ENCODE measurements at places on chromosomes 1 and 21. TPM values are rescaled to one million over a fixed set of nuclear protein-coding genes. Genes with fewer than 3 reads are reported as not detected.

- H3K36me3 ChIP-seq, result no peaks in the 10 kb centered on the region
- no peak overlapping the region for H3K27ac ChIP-seq
- DNase-seq, result no peak
- H3K27me3 ChIP-seq, result no peaks in the 10 kb centered on the region
Observed at GRCh38 chr21:35368326-35368725, 319.2 kb upstream of the RUNX1 start.

GRCh38 chr1:28416509-28417194 lies 47.1 kb downstream of the PHACTR4 start:
- H3K4me3 ChIP-seq, result no peak overlapping the region
- DNase-seq, result no peak
- H3K36me3 ChIP-seq, result peaks cover 4% of the 10 kb centered on the region
- H3K27me3 ChIP-seq, result no peaks in the 10 kb centered on the region
- peaks cover 29% of the 10 kb centered on the region for H3K4me1 ChIP-seq

GRCh38 chr1:31744165-31744888 lies 19.8 kb downstream of the ADGRB2 start:
- no peak overlapping the region for H3K27ac ChIP-seq
- H3K27me3 ChIP-seq, result peaks cover 17% of the 10 kb centered on the region
- no peak overlapping the region for H3K4me3 ChIP-seq
- peaks cover 29% of the 10 kb centered on the region for H3K4me1 ChIP-seq
- no peak for DNase-seq

F5 gene
- total RNA-seq, result 6.0 TPM

DNA sequence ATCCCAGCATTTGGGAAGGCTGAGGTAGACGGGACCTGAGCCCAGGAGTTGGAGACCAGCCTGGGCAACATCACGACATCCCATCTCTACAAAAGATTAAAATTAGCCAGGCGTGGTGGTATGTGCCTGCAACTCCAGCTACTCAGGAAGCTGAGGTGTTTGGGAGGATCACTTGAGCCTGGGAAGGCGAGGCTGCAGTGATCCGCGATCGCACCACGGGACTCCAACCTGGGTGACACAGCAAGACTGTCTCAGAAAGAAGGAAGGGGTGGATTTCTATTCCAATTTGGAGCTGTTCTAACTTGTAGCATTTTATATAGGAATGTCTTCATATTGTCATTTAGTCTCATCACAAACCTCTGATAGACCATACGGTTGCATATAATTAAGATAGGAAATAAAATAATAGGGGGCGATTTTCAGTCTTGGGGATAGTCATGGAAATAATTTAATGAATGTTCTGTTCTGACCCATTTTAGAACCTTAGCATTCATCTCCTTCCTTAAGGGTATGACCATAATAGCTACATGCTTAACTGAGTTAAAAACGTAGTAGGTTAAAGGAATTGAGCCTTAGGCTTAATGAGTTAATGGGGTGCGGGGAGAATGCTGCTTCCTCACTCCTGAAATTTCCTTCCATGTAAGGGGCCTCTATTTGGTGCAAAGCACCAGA lies 93.1 kb downstream of the ADCY10 start:
- DNase-seq, result no peak
- H3K27me3 ChIP-seq, result no peaks in the 10 kb centered on the region
- peaks cover 2% of the 10 kb centered on the region for H3K36me3 ChIP-seq

GRCh38 chr1:72851597-72851996 lies 569.3 kb upstream of the NEGR1 start:
- H3K36me3 ChIP-seq, result no peaks in the 10 kb centered on the region
- H3K4me3 ChIP-seq, result no peak overlapping the region
- no peak for DNase-seq
- no peak overlapping the region for H3K27ac ChIP-seq
- H3K4me1 ChIP-seq, result peaks cover 8% of the 10 kb centered on the region
- no peaks in the 10 kb centered on the region for H3K27me3 ChIP-seq

DNA sequence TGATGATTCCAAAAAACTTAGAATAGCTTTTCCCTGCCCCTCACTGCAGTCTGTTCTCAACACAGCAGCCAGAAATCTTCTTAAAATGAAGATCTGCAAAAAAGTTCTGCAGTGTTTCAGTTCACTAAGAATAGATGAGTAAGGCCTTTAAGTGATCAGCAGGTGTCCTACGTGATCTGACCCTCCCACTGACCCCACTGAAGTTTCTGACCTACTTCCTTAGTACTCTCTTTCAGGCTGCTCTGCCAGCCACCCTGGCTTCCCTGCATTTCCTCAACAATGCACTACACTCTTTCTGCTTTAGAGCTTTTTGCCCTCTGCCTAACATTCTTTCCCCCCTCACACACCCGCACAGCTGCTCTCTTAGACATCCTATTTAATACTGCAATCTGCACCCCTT lies 182.5 kb downstream of the AKT3 start:
- H3K27me3 ChIP-seq, result no peaks in the 10 kb centered on the region
- H3K4me1 ChIP-seq, result peaks cover 8% of the 10 kb centered on the region
- H3K27ac ChIP-seq, result no peak overlapping the region
- peaks cover 15% of the 10 kb centered on the region for H3K36me3 ChIP-seq

- no peak overlapping the region for H3K27ac ChIP-seq
- peaks cover 8% of the 10 kb centered on the region for H3K4me1 ChIP-seq
- no peak overlapping the region for H3K4me3 ChIP-seq
- H3K27me3 ChIP-seq, result peaks cover 5% of the 10 kb centered on the region
Observed at GRCh38 chr1:21626921-21627339, 42.2 kb downstream of the RAP1GAP start.

- no peaks in the 10 kb centered on the region for H3K4me1 ChIP-seq
- H3K4me3 ChIP-seq, result peak overlapping the region; percentile 65
- DNase-seq, result no peak
- peaks cover 53% of the 10 kb centered on the region for H3K36me3 ChIP-seq
Observed at GRCh38 chr21:32347977-32348376, 44.8 kb downstream of the URB1 start.

- H3K27me3 ChIP-seq, result no peaks in the 10 kb centered on the region
- H3K36me3 ChIP-seq, result no peaks in the 10 kb centered on the region
- H3K27ac ChIP-seq, result no peak overlapping the region
- peaks cover 28% of the 10 kb centered on the region for H3K4me1 ChIP-seq
Observed at GRCh38 chr1:116258668-116259419, 114.2 kb upstream of the ATP1A1 start.

KRTAP12-3 gene
- total RNA-seq, result not detected

FCGR3B gene
- total RNA-seq, result not detected

DNA sequence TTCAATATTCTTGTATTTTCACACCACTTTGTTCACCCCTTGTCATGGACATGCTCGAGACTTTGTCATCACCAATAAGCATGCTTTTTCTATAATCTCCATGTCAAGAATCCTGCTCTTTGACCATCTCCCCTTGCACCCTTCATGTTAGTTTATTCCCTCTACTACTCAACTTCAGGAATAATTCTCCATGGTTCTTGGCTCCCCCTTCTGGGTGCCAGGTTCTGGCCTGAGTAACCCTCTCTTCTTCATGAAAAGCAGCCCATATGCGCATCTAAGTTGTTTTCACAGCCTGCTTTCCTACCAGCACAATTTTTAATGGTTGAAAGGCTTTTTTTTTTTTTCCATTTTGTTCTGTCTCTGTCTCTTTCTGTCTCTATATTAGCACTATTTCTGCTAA lies 160.7 kb downstream of the LEPR start:
- no peaks in the 10 kb centered on the region for H3K27me3 ChIP-seq
- no peaks in the 10 kb centered on the region for H3K36me3 ChIP-seq
- no peaks in the 10 kb centered on the region for H3K4me1 ChIP-seq

- no peaks in the 10 kb centered on the region for H3K36me3 ChIP-seq
- H3K27me3 ChIP-seq, result peaks cover 8% of the 10 kb centered on the region
- H3K27ac ChIP-seq, result no peak overlapping the region
- peaks cover 8% of the 10 kb centered on the region for H3K4me1 ChIP-seq
Observed at GRCh38 chr21:42319851-42320572, 4.8 kb upstream of the TFF3 start.

DNA sequence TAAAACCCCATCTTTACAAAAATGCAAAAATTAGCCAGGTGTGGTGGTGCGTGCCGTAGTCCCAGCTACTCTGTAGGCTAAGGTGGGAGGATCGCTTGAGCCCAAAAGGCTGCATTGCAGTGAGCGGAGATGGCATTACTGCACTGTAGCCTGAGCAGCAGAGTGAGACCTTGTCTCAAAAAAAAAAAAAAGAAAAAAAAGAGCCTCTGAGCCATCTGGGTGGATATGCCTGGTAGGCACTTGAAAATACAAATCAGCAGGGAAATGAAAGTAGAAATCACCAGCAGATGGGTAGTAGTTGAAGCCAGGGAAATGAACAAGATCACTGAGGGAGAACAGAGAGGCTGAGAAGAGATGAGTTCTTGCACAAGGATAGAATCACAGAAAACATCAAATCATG lies 131.0 kb upstream of the HMCN1 start:
- H3K27me3 ChIP-seq, result no peaks in the 10 kb centered on the region
- H3K36me3 ChIP-seq, result no peaks in the 10 kb centered on the region
- no peak overlapping the region for H3K4me3 ChIP-seq
- H3K4me1 ChIP-seq, result no peaks in the 10 kb centered on the region
- DNase-seq, result no peak

GRCh38 chr1:106223213-106223612 lies 833.3 kb upstream of the PRMT6 start:
- peaks cover 3% of the 10 kb centered on the region for H3K4me1 ChIP-seq
- H3K27me3 ChIP-seq, result peaks cover 3% of the 10 kb centered on the region
- no peak for DNase-seq
- no peaks in the 10 kb centered on the region for H3K36me3 ChIP-seq
- no peak overlapping the region for H3K4me3 ChIP-seq
- H3K27ac ChIP-seq, result peak overlapping the region; percentile 46

DNA sequence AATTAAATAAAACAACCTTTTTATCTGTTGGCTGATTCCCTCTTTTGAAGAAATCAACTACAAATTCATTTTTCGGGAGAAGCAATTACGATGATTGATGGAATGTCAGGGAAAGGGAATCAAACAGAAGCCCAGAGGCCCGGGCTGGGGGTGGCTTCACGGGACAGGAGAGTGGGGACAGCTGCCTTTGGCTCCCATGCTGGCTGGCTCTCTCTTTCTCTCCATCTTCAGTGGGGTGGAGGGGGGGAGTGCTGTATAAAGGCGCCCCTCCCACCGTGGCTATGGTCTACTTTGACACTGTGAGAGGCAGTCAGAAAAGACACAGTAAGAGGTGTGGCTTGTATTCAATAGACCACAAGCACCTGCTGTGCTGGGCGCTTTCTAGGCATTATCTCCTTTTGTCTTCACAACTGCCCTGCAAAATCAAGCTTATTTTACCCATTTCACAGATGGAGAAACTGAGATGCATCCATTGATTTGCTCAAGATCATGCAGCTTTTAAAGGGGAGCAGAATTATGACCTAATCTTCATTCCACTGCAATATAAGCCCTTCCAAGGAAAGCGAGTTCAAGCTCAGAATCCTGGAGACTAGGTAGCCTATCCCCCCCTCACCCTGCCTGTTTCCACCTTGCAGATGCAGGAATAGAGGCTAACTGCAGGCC lies 92.9 kb downstream of the GRIK3 start:
- H3K4me1 ChIP-seq, result no peaks in the 10 kb centered on the region
- peaks cover 56% of the 10 kb centered on the region for H3K27me3 ChIP-seq
- H3K27ac ChIP-seq, result no peak overlapping the region
- DNase-seq, result no peak
- no peak overlapping the region for H3K4me3 ChIP-seq

ADAMTS4 gene
- total RNA-seq, result 2.5 TPM

DNA sequence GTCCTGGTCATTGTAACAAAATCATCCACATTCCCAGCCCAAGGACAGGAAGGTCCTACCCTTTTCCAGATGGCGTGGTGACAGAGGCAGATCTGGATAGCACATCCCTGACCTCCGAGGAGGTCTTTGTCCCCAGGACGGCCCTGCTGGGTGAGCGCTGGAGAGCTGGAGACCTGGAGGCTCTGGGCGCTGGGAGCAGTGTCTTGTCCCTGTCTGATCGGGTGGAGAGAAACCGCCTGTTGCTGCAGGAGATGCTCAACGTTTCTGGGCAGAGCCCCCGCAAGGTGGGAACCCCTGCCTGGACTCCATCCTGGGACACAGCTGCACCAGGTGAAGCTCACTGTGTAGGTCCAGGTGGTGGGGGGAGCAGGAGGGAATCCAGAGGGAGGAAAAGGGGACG lies 4.1 kb downstream of the KIAA1614 start:
- no peaks in the 10 kb centered on the region for H3K36me3 ChIP-seq
- DNase-seq, result no peak
- H3K27me3 ChIP-seq, result peaks cover 18% of the 10 kb centered on the region
- peaks cover 18% of the 10 kb centered on the region for H3K4me1 ChIP-seq
- no peak overlapping the region for H3K4me3 ChIP-seq

DNA sequence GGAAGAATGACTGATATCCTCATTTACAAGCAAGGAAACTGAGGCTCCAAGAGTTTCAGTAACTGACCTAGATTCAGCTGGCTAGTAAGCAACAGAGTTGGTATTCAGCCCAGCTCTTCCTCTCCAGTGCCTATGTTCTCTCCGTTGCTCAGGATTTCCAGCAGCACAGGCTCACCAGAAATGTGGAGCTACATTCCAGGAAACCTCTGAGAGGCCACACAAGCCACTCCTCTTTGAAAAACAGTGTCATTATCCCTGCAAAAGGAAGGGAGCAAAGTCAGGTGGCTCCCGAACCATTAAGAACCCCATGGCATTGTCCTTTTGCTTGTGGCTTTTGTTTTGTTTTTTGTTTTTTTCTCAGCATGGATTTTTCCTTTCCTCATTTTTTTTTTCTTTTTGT lies 40.6 kb upstream of the DUSP10 start:
- no peaks in the 10 kb centered on the region for H3K4me1 ChIP-seq
- H3K27ac ChIP-seq, result no peak overlapping the region
- H3K27me3 ChIP-seq, result peaks cover 4% of the 10 kb centered on the region
- no peak overlapping the region for H3K4me3 ChIP-seq
- DNase-seq, result no peak

GRCh38 chr1:212482637-212483441 lies 50.1 kb downstream of the NENF start:
- peaks cover 6% of the 10 kb centered on the region for H3K27me3 ChIP-seq
- no peak overlapping the region for H3K27ac ChIP-seq
- H3K36me3 ChIP-seq, result no peaks in the 10 kb centered on the region
- peaks cover 16% of the 10 kb centered on the region for H3K4me1 ChIP-seq
- DNase-seq, result no peak

GJC2 gene
- total RNA-seq, result 1.3 TPM

AMY1C gene
- total RNA-seq, result not detected

PHGDH gene
- total RNA-seq, result 195 TPM

GRCh38 chr1:169479363-169480066 lies 6.2 kb downstream of the SLC19A2 start:
- peak overlapping the region; percentile 6 for H3K27ac ChIP-seq
- peaks cover 40% of the 10 kb centered on the region for H3K4me1 ChIP-seq
- peak overlapping the region; percentile 8 for H3K4me3 ChIP-seq

APCS gene
- not detected for total RNA-seq

GRCh38 chr1:20014153-20014552 lies 34.7 kb upstream of the PLA2G2A start:
- peaks cover 15% of the 10 kb centered on the region for H3K27me3 ChIP-seq
- no peaks in the 10 kb centered on the region for H3K4me1 ChIP-seq
- H3K36me3 ChIP-seq, result no peaks in the 10 kb centered on the region
- no peak overlapping the region for H3K27ac ChIP-seq
- no peak for DNase-seq

CFAP74 gene
- total RNA-seq, result 1.5 TPM

- H3K27me3 ChIP-seq, result peaks cover 39% of the 10 kb centered on the region
- peak overlapping the region; percentile 79 for H3K4me3 ChIP-seq
- peaks cover 19% of the 10 kb centered on the region for H3K4me1 ChIP-seq
- no peak for DNase-seq
Observed at GRCh38 chr1:54499097-54499359, 49.0 kb upstream of the ACOT11 start.

CNKSR1 gene
- total RNA-seq, result 50.5 TPM

GRCh38 chr1:239128541-239128940 lies 257.8 kb upstream of the CHRM3 start:
- no peak for DNase-seq
- no peak overlapping the region for H3K4me3 ChIP-seq
- H3K36me3 ChIP-seq, result no peaks in the 10 kb centered on the region
- H3K4me1 ChIP-seq, result no peaks in the 10 kb centered on the region
- H3K27ac ChIP-seq, result no peak overlapping the region
- no peaks in the 10 kb centered on the region for H3K27me3 ChIP-seq
